ENCODE measurements at places on chromosomes 7 and 10. TPM values are rescaled to one million over a fixed set of nuclear protein-coding genes. Genes with fewer than 3 reads are reported as not detected.

TMEM273 gene
- not detected for polyA plus RNA-seq

PLEKHS1 gene
- polyA plus RNA-seq: not detected

DUSP5 gene
- 35.7 TPM for polyA plus RNA-seq

DPY19L1 gene
- 40.5 TPM for polyA plus RNA-seq

ARF5 gene
- 179 TPM for polyA plus RNA-seq

NPSR1 gene
- polyA plus RNA-seq: not detected

SAMD8 gene
- polyA plus RNA-seq: 28.2 TPM

SLC26A5 gene
- polyA plus RNA-seq: not detected

TMEM184A gene
- 0.36 TPM for polyA plus RNA-seq

DMBT1 gene
- polyA plus RNA-seq: not detected

OR2A5 gene
- polyA plus RNA-seq: not detected

FIS1 gene
- polyA plus RNA-seq: 198 TPM

KCNIP2 gene
- 0.61 TPM for polyA plus RNA-seq

MMP21 gene
- 0.07 TPM for polyA plus RNA-seq

LRRC17 gene
- 964 TPM for polyA plus RNA-seq

PLXNA4 gene
- polyA plus RNA-seq: 0.05 TPM

FRMD4A gene
- polyA plus RNA-seq: 45.7 TPM

NUDT5 gene
- 121 TPM for polyA plus RNA-seq

GDF10 gene
- polyA plus RNA-seq: 0.09 TPM

PRKCQ gene
- polyA plus RNA-seq: 0.10 TPM

HDAC9 gene
- polyA plus RNA-seq: 2.1 TPM

WDR86 gene
- 0.15 TPM for polyA plus RNA-seq

LIPJ gene
- polyA plus RNA-seq: not detected

ZNF138 gene
- 2.8 TPM for polyA plus RNA-seq

IL6 gene
- polyA plus RNA-seq: 18.4 TPM

ZNF282 gene
- 8.2 TPM for polyA plus RNA-seq

OPALIN gene
- polyA plus RNA-seq: not detected

CALCR gene
- polyA plus RNA-seq: not detected

SPDYE1 gene
- polyA plus RNA-seq: not detected

GBX1 gene
- not detected for polyA plus RNA-seq

PRTFDC1 gene
- polyA plus RNA-seq: 46.8 TPM

SFTPA1 gene
- not detected for polyA plus RNA-seq

CEP55 gene
- 10.0 TPM for polyA plus RNA-seq

EN2 gene
- not detected for polyA plus RNA-seq

C7orf57 gene
- polyA plus RNA-seq: not detected

ERVW-1 gene
- polyA plus RNA-seq: not detected

NKX1-2 gene
- not detected for polyA plus RNA-seq

SYT15 gene
- polyA plus RNA-seq: 0.15 TPM

ANKRD61 gene
- polyA plus RNA-seq: 0.22 TPM

ITPRID1 gene
- polyA plus RNA-seq: not detected

ACTL6B gene
- not detected for polyA plus RNA-seq

SPDYE8 gene
- 0.10 TPM for polyA plus RNA-seq

CDK14 gene
- polyA plus RNA-seq: 28.4 TPM

PPP3CB gene
- polyA plus RNA-seq: 41.8 TPM

TRAPPC14 gene
- polyA plus RNA-seq: 6.2 TPM

IFIT1B gene
- not detected for polyA plus RNA-seq

TMEM140 gene
- 1.4 TPM for polyA plus RNA-seq

COL17A1 gene
- not detected for polyA plus RNA-seq

AIMP2 gene
- polyA plus RNA-seq: 58.5 TPM

CACUL1 gene
- polyA plus RNA-seq: 12.4 TPM

FAM237B gene
- not detected for polyA plus RNA-seq

Data from AG04450 (cell line).